ENCODE measurements at places on chromosomes 4 and X.

- no peak for DNase-seq
Measured at GRCh38 chr4:25347473-25347872, 29.6 kb upstream of the ANAPC4 start.

DNA sequence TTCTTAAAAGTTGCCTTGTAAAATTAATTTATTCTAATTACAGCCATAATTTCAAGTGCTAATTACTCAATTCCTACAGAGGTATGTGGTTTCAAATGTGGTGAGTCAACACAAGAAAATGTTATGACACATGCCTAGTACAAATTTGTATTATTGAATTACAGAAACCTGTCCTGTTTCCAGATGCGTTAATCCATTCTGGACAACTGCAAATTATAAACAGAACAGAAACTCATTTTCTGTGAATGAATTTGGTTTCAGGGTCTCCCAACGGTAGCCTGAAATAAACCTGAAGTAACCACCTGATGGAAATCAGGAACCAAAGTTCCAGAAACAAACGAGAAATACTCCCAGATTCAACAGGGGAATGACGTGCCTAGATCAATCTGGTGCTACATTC, 328.6 kb upstream of the F9 start:
- DNase-seq: no peak

DNA sequence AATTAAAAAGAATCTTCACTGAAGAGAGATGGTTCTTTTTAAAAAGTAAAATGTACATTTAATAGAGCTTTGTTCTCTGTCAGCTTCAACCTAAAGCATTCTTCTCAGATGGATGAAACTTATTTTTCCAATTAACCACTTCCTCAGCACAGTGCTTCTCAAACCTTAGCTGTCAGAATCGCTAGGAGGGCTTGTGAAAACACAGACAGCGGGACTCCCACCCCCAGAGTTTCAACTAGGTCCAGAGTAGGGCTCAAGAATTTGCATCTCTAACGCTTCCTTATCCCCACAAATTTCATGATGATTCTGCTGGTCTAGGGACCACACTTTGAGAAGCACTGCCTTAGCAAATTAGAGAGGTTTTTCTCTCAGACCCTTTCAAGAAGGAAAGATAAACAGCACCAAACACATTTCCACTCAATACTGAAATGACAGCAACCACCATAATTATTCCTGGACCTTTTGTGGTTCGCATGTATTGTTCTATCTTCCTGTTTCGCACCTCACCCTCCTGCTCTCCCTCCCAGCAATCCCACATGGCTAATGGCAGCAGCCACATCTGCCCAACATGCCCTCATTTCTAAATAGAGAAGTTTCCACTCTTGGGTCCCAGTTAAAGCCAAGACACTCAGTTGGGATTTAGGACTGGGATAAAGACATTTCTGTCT, 73.2 kb downstream of the ZNF827 start:
- DNase-seq: no peak

- DNase-seq: no peak
Measured at GRCh38 chrX:21176921-21177571, 197.2 kb upstream of the CNKSR2 start.

GRCh38 chr4:742096-742741, 36.6 kb downstream of the PCGF3 start:
- no peak for DNase-seq

GRCh38 chr4:154686838-154687237, 57.0 kb upstream of the LRAT start:
- DNase-seq: no peak

DNA sequence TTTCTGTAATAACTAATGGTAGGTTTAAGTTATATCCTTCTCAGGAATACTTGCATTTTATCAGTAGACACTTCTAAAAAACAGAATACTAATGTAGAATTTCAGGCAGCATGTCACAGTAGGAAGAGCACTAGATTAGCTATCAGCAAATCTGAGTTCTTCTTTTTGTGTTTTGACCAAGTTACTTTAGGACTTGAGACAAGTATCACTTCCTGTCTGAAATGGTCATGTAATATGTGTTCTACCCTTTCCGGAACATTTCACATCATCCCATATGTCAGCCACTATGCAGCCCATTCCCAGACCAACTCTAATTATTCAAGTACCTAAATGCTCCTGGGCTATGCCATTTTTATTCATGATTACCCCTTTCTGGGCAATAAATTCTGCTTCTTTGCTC, 401.8 kb upstream of the RPS6KA3 start:
- no peak for DNase-seq

DNA sequence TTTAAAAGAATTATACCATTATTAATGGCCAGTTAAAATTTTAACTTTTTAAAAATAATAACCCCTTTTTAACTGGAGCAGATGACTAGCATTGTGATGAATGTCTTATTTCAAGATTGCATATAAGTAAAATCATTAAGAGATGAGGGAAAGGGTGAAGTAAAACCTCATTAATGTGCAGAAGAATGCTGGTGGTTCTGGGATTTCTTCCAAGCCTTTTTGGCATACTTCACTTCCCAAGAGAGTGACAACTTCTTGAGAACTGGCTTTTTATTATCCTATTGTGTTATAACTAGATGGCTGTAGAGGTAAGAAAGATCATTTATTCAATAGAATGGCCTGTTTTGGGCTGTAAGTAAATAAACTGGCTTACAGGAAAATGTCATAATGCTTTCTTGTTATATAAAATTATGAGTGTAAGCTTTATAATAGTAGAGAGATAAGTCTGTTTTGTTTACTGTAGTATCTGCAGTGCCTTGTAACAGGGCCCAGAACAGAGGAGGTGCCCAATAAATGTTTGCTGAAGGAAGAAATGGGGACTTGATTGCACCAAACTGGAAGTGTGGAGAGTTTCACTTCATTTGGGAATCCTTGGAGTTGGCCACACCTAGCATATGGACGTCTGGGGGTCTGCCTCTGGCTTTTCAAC, 242.9 kb upstream of the PITX2 start:
- DNase-seq: no peak

GRCh38 chrX:25207803-25208475, 192.2 kb upstream of the ARX start:
- no peak for DNase-seq

DNA sequence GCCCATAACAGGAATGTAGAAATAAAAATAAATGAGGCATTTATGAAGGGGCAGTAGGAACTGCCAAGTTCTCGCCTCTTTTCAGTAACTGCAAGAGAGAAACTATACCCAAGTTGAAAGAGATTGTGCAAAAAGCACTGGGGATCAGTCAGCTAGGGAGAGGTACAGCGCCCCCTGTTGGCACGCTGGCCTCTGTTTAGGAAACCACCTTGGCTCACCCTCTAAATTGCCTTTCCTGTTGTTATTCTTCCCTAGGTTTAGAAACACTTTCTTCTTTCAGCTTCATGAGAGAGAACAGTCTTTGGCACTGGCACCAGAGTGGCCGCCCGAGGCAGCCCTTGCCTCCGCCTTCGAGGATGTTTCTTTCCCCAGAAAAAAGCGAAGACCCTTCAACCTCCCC, 348.5 kb downstream of the MID1IP1 start:
- DNase-seq: peak; percentile 31

- no peak for DNase-seq
Measured at GRCh38 chr4:120083152-120083551, 16.5 kb upstream of the MAD2L1 start.

DNA sequence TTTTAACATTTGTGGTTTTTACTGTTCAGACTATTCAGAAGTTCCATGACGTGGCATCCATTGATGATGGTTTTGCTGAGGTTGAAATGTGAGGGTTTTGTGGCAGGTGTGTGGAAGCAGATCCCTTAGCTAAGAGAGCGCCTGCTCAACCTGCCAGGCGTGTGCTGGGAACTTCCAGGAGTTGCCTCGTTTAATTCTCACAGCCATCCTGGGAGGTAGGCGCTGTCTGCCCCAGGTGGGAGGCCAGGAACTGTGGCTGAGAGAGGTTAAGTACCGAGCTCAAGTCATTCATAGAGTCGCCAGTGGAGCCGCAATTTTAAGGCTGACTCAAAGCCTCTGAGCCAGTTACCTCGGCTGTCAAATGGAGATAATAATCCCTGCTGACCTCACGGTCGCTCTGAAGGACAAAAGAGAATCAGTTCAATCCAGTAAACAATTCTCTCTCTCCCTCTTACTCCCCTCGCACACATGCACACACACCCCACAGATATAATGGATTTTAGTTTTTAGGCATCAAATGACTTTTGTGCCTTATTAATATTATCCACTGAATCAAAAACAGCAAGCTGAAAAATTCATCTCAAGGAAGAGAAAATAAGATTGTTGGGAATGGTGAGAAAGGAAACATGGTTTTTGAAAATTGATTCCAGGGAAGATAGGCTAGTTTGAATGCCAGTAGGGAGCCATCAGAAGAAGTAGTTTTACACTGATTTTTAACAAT, 171.3 kb downstream of the PTTG2 start:
- peak; percentile 68 for DNase-seq

GRCh38 chr4:107044170-107044569, 8.1 kb upstream of the DKK2 start:
- DNase-seq: no peak

GRCh38 chr4:143186649-143187048, 1.9 kb downstream of the USP38 start:
- no peak for DNase-seq

GRCh38 chr4:7572894-7573293, 138.2 kb upstream of the PSAPL1 start:
- no peak for DNase-seq

DNA sequence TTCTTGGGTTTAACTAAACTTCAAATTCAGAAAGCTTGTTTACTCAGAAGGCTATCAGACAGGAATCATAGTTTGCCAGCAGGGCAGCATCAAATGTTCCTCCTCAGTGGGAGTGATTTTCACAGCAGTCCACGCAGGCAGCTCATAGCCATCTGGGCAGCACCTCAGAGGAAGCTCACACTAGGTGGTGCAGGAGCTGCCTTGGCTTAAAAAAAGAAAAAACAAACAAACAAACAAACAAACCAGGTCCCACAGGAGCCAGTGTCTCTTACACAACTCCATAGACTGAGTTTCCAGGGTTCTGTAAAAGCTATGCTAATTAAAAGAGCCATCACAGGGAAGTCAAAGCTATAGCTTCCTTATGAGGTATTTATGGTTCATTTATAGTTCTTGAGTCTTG, 10.5 kb upstream of the KLHL5 start:
- DNase-seq: no peak

- DNase-seq: no peak
Measured at GRCh38 chr4:52588097-52588496, 71.0 kb downstream of the USP46 start.

Measured in activated T-helper 1 cell treated with anti-CD3 and anti-CD28 coated beads, Interleukin-2, amount 50 U/mL, for 16 hours (primary cell).